ENCODE measurements at places on chromosomes 7 and 10.

DNA sequence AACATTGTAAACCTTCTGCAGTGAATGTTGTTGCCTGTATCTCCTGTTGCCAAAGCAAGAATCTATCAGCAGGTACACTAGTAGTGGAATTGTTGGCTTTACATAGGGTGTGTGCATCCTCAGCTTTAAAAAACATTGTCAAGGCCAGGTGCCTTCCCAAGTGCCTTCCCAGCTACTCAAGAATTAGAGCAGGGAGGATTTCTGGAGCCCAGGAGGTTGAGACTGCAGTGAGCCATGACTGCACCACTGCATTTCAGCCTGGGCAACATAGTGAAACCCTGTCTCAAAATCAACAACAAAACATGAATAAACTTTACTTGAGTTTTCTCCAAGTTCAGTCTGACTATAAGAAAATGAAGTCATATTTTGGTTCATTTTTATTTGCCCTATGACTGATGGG, 217.3 kb downstream of the CCSER2 start:
- DNase-seq: no peak

- DNase-seq: peak; percentile 32
Observed at GRCh38 chr10:13219685-13220670, 14.2 kb downstream of the UCMA start.

- DNase-seq: peak; percentile 31
Observed at GRCh38 chr7:37833107-37833817, 15.1 kb upstream of the NME8 start.

DNA sequence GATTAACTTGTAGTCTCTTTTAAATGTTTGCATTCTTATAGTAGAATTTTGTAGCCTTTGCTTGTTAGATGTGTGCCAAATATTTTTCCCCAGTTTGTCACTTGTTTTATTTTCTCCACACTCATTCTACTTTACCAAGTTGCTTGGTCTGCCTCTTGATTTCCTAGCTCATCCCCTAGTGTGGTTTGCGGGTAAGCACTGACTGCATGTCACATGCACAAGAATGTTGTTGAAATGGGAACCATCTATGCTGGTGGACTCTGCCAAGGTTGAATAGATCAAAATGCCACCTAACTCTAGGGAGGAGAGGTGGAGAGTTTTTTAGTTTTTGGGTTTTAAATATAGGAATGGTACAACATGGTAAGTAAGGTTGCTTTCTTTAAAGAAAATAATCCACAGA, 47.6 kb downstream of the FZD1 start:
- no peak for DNase-seq

DNA sequence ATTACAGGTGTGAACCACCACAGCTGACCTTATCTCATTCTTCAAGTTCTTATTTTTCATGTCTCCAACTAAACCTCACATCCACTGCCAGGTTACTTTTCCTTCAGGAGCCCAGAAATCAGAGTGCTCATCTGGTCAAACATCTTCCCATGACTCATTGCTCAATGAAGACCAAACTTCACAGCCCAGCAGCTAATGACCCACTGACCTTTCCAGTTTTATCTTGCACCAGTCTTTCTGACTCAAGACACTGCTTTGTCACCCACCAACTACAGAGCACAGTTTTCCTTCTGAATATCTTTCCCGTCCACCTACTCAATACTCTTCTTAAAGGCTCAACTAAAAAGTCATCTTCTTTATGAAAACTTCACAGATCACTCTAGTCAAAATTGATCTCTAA, 245.1 kb downstream of the CHCHD3 start:
- DNase-seq: peak; percentile 16

DNA sequence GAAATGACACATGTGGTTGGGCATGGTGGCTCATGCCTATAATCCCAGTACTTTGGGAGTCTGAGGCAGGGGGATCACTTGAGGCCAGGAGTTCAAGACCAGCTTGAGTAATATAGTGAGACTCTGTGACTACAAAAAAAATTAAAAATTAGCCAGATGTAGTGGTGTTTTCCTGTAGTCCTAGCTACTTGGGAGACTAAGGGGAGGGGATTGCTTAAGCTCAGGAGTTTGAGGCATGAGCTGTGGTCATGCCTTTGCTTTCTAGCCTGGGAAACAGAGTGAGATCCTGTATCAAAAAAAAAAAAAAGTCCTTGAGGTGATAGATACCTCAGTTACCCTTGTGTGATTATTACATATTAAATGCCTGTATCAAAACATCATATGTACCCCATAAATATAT, 116.7 kb downstream of the SLC25A40 start:
- no peak for DNase-seq

GRCh38 chr7:27165996-27166530, 726 bp upstream of the HOXA9 start:
- no peak for DNase-seq

DNA sequence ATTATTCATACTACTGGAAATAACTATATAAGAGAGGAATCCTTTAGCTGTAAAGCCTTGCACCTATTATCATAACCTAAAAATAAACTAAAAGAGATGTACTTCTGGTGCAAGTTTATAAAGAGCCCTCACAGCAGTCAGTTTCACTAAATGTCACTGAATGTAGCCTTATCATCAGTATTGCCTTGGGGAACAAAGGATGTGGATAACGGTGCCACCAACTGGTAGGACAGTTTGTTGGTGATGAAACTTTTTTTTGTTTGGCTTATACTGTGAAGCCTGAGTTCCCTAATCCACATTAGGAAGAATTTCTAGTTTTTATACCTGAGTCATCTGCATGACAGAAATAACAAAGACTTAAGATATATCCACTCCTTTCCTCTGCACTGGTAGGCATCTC, 117.9 kb upstream of the COL1A2 start:
- DNase-seq: peak; percentile 51

DNA sequence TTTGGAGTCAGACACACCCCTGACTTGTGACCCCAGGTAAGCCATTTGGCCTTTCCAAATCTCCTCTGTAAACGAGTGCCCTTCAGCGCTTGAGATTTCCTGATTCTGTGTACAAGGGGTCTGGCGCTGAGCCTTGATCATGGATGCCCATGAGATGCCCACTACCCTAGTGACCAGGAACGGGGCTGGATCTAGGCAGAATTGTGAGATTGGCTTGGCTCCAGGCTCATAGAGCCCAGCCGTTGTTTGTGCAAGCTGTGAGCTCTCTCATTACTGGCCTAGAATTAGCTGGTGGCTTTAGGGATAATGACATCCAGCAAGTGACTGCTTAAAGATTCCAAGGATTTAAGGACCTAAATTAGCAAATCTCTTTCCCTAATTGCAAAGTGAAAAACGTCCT, 84.9 kb downstream of the CAMK1D start:
- DNase-seq: no peak

GRCh38 chr7:24862461-24862860, 105.2 kb upstream of the GSDME start:
- DNase-seq: no peak

DNA sequence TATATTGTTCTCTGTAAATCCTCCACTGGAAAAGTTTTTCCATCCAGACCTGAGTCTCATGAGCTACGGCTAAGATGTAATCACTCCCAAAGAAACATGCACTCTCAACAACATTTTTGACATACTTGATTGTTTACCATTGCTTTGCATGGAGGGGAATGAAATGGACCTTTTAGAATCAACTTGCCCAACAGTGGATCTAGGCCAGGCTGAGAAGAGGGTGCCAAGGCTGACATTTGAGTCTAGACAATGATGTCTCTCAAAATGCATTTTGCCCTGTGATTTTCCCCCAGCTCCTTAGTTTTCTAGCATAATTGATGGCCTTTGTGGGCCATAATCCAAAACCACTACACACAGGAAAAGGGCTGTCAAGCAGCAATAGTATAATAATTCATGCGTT, 297.9 kb upstream of the KLF6 start:
- DNase-seq: no peak

Measured in bronchial epithelial cell (primary cell).